ENCODE measurements at places on chromosomes 1 and 21.

DNA sequence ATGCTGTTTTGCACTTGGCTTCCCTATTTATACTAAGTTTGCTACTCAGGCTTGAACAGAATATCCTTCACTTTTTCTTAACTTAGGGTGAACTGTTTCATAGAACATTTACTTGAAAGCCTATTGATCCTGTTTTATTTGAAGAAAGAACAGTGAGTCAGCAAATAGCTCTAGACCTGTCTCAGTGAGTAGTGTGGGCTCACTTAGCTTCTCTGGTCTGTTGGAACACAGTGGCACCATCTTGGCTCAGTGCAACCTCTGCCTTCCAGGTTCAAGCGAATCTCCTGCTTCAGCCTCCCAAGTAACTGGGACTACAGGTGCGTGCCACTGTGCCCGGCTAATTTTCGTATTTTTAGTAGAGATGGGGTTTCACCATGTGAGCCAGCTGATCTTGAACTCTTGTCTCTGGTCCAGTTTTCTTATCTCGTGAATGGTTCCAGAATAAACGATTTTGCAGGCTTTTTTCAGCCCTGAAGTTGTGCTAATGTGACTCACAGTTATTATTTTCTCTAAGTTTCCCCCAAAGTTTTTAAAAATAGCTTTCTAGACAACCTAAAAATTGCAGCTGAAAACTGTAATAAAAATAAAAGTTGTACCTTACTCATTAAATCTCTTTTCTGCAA is 76.8 kb downstream of the KIF1B start:
- DNase-seq = no peak

- DNase-seq = no peak
These were observed 601.9 kb downstream of the MRPL39 start for GRCh38 chr21:25005388-25005787.

- DNase-seq = no peak
These were observed 2.2 kb upstream of the LAPTM5 start for GRCh38 chr1:30759718-30760281.

GRCh38 chr1:224789311-224789710 is 140.2 kb upstream of the DNAH14 start:
- DNase-seq = no peak

- DNase-seq = no peak
These were observed 182.7 kb upstream of the PTBP2 start for GRCh38 chr1:96538883-96539282.

- no peak for DNase-seq
These were observed 4.1 kb downstream of the DCAF8 start for GRCh38 chr1:160258177-160258798.

DNA sequence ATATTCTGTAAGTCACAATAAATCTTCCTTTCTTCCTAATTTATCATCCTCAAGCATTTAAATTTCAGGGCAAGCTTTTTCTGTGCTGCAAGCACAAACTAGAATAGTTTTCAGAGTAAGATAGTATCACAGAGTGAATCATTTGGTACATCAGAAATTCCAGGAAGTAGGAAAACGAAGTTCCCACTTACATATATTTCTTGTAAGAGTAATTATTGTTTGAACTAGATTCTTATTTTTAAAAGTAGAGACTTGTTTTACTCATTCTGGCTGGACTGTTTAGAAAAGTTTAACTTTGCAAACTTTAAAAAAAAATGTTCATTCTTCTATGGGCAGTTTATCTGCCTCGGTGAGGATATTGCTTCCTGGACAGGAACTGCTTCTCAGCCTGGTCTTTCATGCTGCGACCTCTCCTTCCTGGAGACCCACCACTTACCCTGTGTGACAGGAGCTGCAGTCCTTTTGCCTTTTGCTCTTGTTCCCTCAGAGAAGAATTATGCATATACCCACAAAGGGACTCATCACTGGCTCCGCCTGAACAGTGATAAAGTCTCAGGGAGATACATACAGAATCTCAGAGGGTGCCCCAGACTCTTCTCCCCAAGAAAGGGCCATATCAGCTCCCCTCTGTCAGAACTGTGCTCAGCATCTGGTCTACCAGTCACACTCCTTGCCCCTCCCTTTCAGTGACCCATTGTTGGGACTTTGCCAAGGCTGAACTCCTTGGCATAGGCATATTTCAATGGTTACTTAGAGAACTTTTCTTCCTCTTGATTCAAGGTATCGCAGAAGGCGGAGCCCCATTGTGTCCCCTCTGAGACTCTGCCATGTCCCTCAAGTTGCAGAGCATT is 102.7 kb upstream of the CD55 start:
- DNase-seq = no peak

DNA sequence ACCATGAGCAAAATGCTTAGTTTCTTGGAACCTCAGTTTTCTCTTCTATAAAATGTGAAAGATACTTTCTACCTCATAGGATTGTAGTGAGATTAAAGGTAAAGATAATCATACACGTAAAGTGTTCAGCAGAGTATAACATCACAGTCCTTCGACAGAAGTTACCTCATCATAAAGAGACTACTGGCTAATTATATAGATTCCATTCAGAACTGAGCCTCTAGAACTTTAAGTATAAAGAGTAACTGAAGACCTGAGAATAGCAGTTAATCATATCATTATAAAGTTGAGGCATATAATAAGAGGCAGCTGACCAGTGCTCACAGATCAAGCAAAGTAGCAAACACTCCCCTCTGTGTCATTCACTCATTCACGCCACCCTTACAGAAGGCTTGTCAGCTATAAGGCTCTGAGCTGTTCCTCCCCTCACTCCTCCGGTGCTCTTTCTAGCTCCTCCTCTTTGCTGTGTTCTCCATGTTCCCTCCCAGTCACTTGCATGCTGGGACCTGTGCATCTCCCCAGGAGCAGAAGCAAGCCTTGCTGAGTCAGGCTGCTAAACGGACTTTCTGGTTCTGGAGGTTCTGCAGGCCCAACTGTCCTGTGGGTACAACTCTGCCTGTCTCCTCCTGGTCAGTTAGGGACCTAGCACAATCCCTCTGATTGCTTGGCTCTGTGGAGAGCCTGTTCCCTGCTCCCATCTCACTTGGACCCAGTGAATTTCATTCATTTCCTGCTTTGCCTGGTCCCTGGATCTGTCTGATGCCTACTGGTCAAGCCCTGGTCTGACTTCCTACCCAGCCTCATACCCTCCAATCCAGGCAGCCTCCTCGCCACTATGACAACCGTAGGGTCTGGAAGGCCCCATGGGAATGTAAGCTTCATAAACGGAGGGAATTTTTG is 28.3 kb upstream of the LY9 start:
- DNase-seq = peak; percentile 44

- no peak for DNase-seq
These were observed 96.4 kb upstream of the PPP2R5A start for GRCh38 chr1:212188599-212189351.

DNA sequence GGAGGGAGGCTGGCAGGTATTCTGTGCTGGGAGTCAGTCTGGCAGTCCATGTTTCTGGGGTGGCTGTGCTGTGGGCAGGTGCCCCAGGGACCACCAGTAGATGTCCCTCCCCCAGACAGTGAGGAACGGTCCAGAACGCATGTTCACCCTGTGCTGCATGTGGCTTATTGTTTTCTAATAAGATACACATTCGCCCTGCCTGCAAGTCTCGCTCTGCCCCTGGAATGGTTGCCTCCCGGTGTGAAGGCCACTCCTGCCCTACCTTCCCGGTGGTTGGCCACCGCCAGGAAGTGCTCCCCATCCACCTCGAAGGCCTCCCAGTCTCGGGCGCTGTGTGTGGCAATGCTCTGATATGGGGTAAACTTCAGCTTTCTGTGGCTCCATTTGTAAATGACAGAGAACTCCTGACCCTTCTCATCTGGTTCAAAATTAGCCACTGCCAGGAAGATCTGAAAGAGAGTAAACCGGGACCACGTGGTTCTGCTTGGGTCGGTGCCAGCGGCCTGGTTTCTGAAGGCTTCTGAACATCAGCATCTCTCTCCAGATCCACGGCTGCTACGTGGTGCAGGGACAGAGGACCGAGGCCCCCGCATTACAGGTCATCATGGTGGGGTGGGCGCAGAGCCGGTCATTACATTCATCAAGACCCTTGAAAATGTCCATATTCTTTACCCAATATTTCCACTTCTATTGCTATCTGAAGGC is 14.5 kb downstream of the KRTAP10-1 start:
- DNase-seq = no peak

- DNase-seq = no peak
These were observed 18.4 kb upstream of the IL10 start for GRCh38 chr1:206790502-206791250.

DNA sequence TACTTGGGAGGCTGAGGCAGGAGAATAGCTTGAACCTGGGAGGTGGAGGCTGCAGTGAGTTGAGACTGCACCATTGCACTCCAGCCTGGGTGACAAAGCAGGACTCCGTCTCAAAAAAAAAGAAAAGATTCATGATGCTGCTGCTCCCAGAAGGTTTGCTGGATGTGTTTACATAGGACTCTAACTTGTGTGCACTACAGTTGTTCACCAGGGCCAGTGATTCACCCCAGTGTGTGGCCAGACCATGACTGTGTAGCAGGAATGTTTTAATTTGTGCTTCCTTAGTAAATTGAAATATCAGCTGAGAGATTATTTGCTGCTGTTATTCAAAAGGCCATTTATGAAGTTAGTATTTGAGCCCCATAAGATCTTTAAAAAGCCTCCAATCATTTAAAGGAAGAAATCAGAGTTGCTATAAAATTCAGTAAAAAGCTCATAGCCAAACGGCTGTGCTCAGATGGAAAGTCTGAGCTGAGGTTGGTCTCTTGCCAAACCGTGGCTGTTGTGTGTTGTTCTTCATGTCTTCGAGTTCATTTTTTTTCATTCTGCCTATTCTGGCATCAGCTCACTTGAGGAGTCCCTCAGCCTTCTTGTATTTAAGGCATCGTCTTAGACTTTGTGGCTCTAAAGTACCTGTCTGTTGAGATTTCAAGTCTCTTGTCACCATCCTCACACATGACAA is 18.1 kb upstream of the PGD start:
- no peak for DNase-seq

- DNase-seq = no peak
These were observed 384.3 kb downstream of the NTNG1 start for GRCh38 chr1:107525145-107525544.

DNA sequence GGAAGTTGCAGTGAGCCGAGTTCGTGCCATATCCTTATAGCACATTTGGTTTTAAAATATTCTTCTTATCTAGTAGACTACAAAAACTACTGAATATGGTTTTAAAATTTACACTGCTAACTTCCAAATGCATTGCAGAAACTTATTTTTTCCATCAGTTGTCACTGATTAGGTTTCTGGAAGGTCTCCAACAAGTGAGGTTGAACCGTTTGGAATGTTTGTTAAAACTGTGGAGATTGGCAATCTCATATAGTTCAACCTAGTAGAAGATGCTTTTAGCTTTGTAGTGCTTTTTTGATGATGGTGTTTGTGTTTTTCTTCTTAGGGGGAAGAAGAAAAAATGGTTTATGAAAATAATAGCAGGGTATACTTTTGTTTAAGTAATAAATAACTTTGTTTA is 12.9 kb downstream of the CENPF start:
- DNase-seq = no peak

DNA sequence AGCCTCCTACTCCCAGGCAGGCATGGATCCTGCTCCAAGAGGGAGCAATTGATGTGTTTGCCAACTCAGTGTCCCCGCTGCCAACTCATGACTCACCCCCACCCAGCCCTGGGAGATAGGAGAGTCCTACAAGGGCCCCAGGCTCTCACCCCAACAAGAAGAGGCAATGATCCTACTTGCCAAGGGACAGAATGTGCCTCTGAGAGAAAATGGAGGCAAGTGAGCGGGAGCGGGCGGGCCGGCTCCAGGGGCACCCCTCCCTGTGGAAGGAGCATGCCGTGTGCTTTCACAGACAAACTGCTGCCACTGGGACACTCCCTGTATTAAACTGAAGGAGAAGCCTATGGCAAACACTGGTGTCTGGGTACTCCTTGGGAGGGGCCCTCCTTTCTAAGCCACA is 16.7 kb downstream of the PKP1 start:
- DNase-seq = no peak

DNA sequence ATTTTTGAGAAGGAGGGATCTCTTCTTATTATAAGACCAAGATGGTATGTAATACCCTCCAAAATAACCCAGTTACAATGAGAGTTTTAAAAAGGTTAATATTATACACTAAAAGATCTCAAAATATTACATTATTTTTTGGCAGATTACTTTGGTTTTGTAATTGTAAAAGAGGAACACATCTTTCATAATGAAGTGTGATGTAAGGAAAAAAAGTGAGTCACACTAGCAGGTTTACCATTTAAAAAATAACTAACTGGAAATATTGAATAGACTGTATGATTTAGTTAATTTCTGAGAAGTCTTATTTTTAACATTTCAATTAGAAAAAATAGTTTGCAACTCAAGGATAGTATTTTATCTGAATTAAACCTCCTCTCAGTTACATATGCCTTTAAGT is 1.1 kb downstream of the F5 start:
- no peak for DNase-seq

- no peak for DNase-seq
These were observed 152.9 kb downstream of the TM2D1 start for GRCh38 chr1:61572046-61572445.

- DNase-seq = no peak
These were observed 207.2 kb downstream of the PTGER3 start for GRCh38 chr1:70840260-70840953.

DNA sequence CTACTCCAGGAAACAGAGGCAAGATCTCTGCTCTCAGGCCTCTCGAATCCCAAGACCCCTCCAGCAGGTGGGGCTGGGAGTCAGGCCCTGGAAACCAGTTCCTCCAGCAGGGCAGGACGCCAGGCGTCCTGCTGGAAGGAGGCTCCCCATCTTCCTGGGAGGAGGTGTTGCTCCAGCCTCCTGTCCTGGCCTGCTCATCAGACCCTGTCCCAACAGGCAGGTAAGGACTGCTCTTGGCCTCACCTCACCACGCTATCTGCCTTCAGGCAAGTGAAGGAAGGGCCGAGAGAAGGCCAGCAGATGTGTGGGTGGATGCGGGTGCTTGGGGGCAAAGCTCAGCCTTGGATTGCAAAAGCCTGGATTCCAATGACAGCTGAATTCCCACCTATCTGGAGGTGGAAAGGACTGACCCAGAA is 82.9 kb downstream of the SSBP3 start:
- DNase-seq = no peak

DNA sequence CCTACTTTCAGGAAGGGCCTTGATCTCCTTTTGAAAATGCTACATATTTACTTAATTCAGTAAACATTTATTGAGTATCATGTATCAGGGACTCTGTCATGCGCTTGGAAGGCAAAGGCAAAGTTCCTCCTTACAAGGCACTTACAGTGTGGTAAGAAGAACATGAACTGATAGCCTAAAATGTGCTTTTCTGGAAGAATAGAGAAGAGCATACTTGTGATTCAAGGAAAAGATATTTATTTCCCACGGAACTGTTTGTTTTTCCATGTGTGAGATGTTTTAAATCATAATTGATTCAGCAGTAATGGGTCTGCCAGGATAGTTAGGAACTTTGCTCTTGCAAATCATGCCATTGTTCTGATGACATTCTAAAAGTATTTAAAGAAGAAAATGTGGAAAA is 110.1 kb upstream of the ZNHIT6 start:
- no peak for DNase-seq
